MCF 10A (cell line): ENCODE measurements at places on chromosomes 4 and X. TPM values are rescaled to one million over a fixed set of nuclear protein-coding genes. Genes with fewer than 3 reads are reported as not detected.

The MAGEA3 gene
- total RNA-seq: not detected in 2 replicates

The NR0B1 gene
- not detected in 2 replicates for total RNA-seq

The RIBC1 gene
- 0.82 and 1.0 TPM in 2 replicates for total RNA-seq

The VCX3A gene
- total RNA-seq: not detected in 2 replicates

The RBMX2 gene
- 31.2 and 34.4 TPM in 2 replicates for total RNA-seq

The INPP4B gene
- 11.5 and 17.6 TPM in 2 replicates for total RNA-seq

The TRIM60 gene
- total RNA-seq: not detected in 2 replicates

The DUX4 gene
- not detected in 2 replicates for total RNA-seq

The ARAF gene
- 53.2 and 63.5 TPM in 2 replicates for total RNA-seq

The ASMT gene
- total RNA-seq: not detected in 2 replicates

The PDGFC gene
- 74.8 and 83.7 TPM in 2 replicates for total RNA-seq

The RPL34 gene
- total RNA-seq: 1,508 and 1,646 TPM in 2 replicates

The TEX13D gene
- total RNA-seq: not detected in 2 replicates

The SHROOM3 gene
- 15.7 and 20.7 TPM in 2 replicates for total RNA-seq

The TGIF2LX gene
- not detected in 2 replicates for total RNA-seq

The SYN1 gene
- total RNA-seq: 0.27 and 0.49 TPM in 2 replicates

The TMPRSS11D gene
- total RNA-seq: not detected in 2 replicates

The MGARP gene
- not detected in 2 replicates for total RNA-seq

The DACH2 gene
- total RNA-seq: not detected in 2 replicates

The USP26 gene
- not detected in 2 replicates for total RNA-seq

The SCOC gene
- 49.2 and 57.5 TPM in 2 replicates for total RNA-seq

The CLTRN gene
- 1.5 and 1.8 TPM in 2 replicates for total RNA-seq

The ODAPH gene
- not detected in 2 replicates for total RNA-seq

The GAB1 gene
- 5.9 and 7.6 TPM in 2 replicates for total RNA-seq

The HEPH gene
- total RNA-seq: 0.27 and 0.40 TPM in 2 replicates

The CPE gene
- total RNA-seq: 8.3 and 9.1 TPM in 2 replicates
